ENCODE measurements at places on chromosomes 5 and 9.

DNA sequence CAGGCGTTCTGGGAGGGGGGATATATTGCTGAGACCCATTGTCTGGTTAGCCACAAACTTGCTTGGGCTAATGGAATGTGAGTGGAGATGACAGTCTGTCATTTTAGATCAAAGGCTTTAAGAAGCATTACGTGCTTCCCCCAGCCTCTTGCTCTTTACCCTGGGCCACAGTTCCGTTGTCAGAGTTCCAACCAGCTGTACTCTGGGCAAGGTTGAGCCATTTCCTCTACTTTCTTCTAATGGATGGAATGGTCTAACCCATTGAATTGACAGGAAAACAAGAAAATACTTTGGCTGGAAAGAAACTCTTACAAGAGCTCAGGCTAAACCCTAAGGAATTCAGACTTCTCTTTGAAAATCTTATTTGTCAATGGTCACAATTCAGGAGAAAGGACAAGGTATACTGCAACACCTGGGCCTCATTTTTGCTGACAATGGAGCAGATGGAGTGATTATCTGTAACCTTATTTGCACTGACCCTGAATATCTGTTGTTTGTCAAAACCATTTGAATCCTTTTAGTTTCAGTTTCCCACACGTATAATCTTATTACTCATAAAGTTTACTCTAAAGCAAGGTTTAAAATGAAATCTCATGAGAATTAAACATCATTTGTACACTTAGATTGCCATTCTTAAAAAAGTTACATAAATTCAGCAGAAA, 231.4 kb downstream of the PDE4D start:
- DNase-seq: peak; percentile 14

- DNase-seq: no peak
Measured at GRCh38 chr9:16069671-16070454, 517.0 kb downstream of the CCDC171 start.

DNA sequence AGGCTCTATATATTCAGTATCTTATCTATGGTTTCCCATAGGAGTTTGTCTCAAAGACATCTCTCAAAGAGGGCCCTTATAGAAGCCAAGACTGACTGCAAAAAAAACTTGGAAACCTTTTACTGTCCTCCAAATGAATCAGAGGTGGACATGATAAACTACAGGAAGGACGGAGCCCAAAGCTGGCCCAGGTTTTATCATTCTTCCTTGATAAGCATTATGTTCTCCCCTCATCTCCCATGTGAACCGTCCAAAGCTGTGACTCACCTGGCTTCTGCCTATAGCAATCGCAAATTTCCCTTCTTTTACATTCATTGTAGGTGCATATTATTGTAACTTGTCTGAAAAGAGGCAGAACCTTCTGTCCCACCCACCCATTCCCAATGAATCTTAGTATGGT, 35.0 kb upstream of the NIM1K start:
- no peak for DNase-seq

- no peak for DNase-seq
Measured at GRCh38 chr5:3993856-3994473, 398.3 kb downstream of the IRX1 start.

DNA sequence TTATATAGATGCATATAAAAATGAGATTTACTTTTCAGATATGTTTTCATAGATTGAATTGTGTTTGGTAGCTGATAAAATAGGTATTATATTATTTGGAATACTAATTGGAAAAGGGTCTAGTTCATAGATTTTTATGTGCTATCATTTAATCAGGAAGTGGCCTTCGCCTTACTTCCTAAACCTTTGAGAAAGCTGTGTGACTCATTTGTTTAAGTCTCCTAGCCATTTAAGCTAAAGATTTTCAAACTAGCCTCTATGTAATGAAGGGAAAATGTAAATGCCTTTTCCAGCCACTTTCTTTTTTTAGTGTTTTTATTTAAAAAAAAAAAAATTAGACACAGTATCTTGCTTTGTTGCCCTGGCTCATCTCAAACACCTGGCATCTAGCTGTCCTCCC, 97.5 kb downstream of the DMXL1 start:
- no peak for DNase-seq

DNA sequence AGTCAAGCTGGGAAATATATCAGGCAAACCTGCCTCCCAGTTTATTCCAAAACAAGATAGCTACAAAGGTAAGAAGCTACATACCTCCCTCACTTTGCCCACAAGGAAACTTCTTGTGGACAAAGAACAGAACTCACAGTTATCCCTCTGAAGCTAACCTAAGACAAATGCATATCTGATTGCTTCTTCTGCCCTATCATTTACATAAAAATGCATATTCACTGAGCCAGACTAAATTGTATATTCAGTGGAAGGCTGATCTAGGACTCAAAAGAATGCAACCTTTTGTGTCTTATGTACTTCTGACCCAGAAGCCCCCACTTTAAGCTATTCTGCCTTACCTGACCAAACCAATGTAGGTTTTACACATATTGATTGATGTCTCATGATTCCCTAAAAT, 276.8 kb downstream of the HTR1A start:
- no peak for DNase-seq

- peak; percentile 59 for DNase-seq
Measured at GRCh38 chr5:58891086-58891970, 308.5 kb downstream of the RAB3C start.

GRCh38 chr9:114433720-114434255, 46.0 kb upstream of the AKNA start:
- DNase-seq: no peak

- no peak for DNase-seq
Measured at GRCh38 chr9:518540-518939, 303.9 kb downstream of the DOCK8 start.
